ENCODE measurements at places on chromosomes 7 and 10. TPM values are rescaled to one million over a fixed set of nuclear protein-coding genes. Genes with fewer than 3 reads are reported as not detected.

GRCh38 chr10:29328983-29329382, 40.1 kb downstream of the LYZL1 start:
- no peak for DNase-seq

DNA sequence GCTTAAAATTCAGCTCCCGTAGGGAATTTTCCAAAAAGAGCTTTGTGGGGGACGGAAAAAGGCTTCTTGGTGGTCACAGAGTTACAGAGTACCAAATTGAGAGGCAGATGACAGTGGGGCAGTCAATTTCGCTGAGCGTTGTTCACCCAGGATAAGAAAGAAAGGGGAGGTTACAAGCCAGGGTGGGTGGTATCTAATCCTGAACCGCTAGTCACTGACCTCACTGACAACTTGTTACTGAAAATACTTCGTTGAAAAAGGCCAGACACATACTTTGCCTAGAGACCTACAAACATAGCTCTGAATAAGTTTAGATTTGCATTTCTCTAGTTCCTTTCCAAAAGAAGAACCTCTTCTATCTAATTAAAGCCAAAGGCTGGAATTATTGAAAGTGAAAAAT, at the start of gene CTNNA3:
CTNNA3 (minus strand) TSS at position 167 of the 400 bp plus-strand sequence.
- no peak for DNase-seq

GRCh38 chr10:16752099-16752498, 65.1 kb downstream of the RSU1 start:
- no peak for DNase-seq

DNA sequence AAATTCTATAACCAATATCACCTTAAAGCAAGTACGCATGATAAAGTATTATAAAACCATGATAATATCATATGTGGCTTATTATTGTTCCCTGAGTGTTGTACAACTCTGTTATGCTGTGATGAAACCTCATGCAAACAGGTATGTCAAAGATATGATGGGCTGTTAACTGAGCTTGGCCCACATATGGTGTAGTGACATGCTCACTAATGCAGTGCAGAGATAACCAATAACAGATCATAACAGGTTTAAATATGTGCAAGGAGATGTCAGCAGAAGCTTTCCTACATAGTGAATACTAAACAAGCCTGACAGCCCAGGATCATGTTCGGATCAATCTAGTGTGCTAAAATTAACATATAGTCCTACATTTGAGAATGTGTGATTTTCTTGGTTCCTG, 9.6 kb downstream of the CFTR start:
- no peak for DNase-seq

- DNase-seq, result no peak
These were observed 256.4 kb downstream of the FZD1 start for GRCh38 chr7:91520645-91521044.

The STEAP2 gene
- total RNA-seq, result not detected
